Caco-2 (cell line): ENCODE measurements at places on chromosomes 13 and 19. TPM values are rescaled to one million over a fixed set of nuclear protein-coding genes. Genes with fewer than 3 reads are reported as not detected.

GRCh38 chr13:72693832-72694231 is 33.6 kb downstream of the MZT1 start:
- no peak for DNase-seq

DNA sequence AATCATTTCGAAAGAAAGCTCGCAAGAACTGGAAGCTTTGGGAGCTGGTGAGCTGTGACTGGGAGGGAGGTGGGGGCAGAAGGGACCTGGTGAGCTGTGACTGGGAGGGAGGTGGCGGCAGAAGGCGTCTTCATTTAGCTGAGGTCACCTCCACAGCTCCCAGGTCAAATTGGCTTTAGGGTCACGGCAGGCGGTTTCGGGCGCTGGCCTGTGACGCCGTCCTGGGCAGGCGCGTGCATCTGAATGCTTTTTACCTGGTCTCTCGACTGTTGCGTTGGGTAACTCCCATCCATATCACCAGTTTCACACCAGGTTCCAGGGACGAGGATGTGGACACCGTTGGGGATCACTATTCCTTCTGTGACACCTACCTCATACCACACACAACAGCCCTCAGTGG is 29.2 kb downstream of the C2CD4C start:
- DNase-seq: no peak

Gene CPT1C
- total RNA-seq: 1.9 and 2.0 TPM in 2 replicates

Gene TPGS1
- 11.5 and 14.9 TPM in 2 replicates for total RNA-seq
